ENCODE measurements at places on chromosomes 6 and 20.

DNA sequence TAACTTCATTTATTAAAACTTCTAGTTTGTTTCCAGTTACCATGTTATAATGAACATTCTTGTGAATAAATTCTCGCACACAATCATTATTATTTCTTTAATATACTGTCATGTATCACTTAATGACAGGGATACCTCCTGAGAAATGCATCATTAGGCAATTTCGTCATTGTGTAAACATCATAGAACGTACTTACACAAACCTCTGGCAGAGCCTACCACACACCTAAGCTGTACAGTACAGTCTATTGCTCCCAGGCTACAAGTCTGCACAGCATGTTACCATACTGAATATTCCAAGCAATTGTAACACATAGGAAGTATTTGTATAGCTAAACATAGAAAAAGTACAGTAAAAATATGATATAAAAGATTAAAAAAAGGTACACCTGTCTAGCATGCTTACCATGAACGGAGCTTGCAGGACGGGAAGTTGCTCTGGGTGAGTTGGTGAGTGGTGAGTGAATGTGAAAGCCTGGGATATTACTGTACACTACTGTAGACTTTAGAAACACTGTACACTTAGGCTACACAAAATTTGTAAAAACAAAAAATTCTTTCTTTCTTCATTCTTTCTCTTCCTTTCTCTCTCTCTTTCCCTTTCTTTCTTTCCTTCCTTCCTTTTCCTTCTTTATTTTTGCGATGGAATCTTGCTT, 268.2 kb upstream of the SOX4 start:
- no peak for DNase-seq

GRCh38 chr20:59515013-59515905, 89.1 kb upstream of the PHACTR3 start:
- no peak for DNase-seq

GRCh38 chr20:54726687-54727300, 251.4 kb downstream of the DOK5 start:
- DNase-seq = no peak

GRCh38 chr6:35596448-35597442, 84.0 kb upstream of the TULP1 start:
- no peak for DNase-seq

GRCh38 chr6:124958149-124958548, 4.1 kb upstream of the RNF217 start:
- DNase-seq = no peak

GRCh38 chr6:55009131-55009530, 162.6 kb downstream of the FAM83B start:
- DNase-seq = no peak

- no peak for DNase-seq
These were observed 7.1 kb downstream of the PANK2 start for GRCh38 chr20:3896302-3896701.

GRCh38 chr6:132698608-132699007, 15.2 kb downstream of the VNN1 start:
- DNase-seq = no peak

DNA sequence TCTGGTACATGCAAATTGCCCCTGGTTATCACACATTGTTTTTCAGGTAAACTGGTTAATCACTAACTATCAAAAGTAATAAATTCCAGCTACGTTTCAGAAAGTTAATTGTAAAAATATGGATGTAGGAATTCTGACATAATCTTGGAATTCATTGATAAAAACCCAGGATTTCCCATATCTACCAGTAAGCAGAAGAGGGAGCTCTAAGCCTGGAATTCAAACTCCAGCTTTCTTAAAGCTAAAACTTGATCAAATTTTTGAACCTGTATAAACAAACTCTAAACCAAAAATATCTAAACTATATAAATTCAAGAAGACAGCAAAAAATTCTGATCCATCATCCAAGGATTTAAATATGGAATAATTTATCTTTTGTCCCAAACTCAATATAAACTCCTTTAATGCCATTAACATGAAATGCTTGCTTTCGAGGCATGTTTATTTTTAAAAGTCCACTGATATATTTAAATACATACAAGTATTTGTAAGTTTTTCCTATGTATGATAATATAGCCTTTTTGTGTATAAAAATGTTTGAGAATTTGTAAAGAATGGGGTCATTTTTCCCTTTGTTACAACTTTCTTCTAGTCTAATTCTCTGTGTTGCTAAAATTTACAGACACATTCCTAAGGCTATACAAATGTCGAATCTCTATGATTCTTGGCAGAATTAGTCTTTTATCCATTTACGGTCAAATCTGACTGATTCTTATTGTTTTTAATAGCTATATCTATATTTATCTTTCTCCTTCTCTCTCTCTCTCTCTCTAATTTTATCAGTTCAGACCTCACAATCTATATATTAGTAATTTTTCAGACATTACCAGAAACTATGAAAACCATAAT, 91.4 kb upstream of the RNF217 start:
- DNase-seq = no peak

DNA sequence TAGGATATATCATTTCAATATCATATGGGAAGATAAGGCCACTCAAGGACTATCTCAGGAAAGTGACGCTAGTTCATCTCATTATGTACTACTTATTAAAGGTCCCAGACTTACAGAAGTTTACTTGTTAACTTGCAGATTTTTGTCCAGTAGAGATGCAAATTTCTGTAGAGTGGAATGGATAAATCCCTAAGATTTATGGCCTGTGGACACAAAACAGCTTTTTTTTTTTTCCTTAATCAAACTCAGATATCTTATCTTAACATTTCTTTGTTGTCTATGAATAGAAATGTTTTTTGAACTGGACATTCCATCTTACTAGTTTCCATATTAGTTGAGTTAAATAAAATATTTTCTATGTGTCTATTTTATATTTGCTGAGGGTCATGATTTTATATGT, 110.5 kb upstream of the MAP7 start:
- no peak for DNase-seq

- no peak for DNase-seq
These were observed 23.8 kb downstream of the DCBLD1 start for GRCh38 chr6:117506180-117506835.

DNA sequence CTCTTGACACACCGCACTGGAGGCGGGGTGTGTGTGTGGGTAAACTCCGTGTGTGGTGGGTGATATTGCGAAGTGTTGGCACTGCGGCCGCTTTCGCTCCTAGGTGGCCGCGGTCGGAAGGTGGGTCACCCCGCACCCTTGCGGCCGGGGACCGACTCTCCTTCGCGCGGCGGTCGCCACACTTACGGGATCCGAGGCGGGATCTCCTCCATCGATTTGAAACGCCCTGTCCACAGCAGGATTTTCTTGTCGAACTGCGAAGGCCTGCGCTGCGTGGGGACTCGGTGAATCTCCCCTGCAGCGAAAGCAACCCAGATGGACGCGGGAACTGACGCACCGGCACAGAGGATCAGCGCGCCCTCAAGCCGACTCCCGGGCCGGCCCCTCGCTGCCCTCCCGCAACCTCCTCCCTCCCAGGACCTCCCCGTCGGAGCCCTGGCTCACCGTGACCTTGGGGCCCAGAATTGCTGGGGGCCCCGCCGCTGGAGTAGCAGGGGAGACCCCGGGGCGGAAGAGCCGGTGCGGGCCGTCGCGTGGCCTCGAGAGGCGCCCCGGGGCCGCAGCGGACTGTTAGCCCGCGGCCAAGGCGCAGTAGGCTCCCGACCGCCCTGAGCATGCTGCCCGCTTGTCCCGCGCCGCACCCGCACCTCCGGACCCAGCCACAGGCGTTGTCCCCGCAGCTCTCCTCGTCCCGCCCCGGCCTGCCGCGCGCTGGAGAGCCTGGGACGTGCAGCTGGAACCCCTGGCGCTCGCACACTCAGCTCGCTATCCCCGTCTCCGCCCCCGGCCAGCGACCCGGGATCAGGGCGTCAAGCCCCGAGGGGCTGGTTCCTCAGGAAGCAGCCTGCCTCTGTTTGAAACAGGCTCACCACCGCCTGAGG, at the start of gene FAM162B:
Gene FAM162B (minus strand): TSS at position 759 of the 881 bp plus-strand sequence. CDS start 143 bp downstream, at position 616.
- DNase-seq = peak; percentile 36

All from activated naive CD8-positive, alpha-beta T cell treated with anti-CD3 and anti-CD28 coated beads, Interleukin-2, amount 10 ng/mL, durations not matched to agents 7 days and 5 days (primary cell).